Esophagus squamous epithelium (tissue), 5 donors: ENCODE measurements at places on chromosomes 7 and 10.
A peak's percentile ranks its signal among the peaks of the same experiment; 100 is the strongest.

DNA sequence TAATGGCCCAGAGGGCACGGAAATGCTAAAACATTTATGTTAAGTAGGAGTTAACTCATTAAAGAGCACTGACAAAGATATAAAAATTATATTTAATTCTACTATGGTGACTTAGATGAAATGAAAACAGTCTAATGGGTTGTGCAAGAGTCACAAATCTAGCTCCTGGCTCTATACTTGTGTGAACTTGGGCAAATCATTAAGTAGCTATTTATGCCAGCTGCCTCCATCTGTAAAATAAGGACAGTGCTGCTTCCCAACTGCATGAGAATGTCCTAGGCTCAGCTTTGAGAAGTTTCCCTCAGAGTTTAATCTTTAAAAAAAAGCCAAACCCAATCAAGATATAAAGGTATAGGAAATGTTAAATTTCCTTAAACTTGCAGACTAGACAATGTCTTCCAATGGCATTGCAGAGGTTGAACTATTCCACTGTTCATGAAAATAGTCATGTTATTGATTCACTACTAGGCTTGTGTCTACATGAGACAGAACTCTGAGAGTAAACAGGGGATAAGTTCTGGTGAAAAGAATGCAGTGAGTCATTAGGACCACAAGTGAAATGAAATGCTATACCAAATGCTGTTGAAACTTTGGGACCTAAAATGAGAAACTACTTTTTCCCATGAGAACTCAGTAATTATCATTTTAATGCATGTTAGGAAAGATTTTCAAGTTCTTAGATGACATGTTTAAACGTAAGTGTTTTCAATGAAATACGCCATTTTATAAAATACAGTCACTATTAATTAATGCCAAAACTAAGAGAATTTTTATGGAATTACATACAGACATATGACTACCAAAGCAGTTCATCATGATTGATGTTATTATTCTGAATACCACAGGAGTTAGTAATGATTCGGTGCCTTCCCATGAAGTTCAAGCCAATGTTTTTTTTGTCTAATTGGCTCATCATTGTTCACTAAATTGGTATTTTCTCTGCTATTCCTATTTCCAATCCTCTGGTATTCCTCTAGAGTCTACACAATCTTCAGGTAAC lies 84.2 kb downstream of the CDK6 start:
- no peaks in the 10 kb centered on the region for H3K27me3 ChIP-seq
- H3K36me3 ChIP-seq = no peaks in the 10 kb centered on the region
- no peak for DNase-seq
- peak overlapping the region; percentile 38 for H3K27ac ChIP-seq
- no peak overlapping the region for H3K4me3 ChIP-seq

DNA sequence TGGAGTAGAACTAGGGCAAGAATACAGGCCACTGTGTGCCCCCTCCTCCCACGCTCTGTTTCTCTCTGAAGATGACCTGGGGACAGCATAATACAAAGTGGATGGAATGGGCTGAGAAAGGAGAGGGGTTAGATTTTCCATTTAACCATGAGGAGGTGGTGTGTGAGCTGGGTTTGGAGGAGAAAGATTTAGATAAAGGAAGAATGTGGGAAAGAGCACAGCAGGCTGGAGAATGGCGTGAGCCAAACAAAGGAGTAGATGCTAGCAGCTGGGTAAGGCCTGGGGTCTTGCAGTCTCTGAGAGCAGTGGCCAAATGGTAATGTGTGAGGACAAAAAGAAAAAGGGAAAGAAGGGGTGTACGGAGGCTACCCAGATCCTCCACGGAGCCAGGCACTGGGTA lies 8.6 kb downstream of the PNLIPRP2 start:
- H3K4me3 ChIP-seq = no peak overlapping the region
- H3K27ac ChIP-seq = no peak overlapping the region
- H3K27me3 ChIP-seq = no peaks in the 10 kb centered on the region
- no peaks in the 10 kb centered on the region for H3K36me3 ChIP-seq
- DNase-seq = no peak

DNA sequence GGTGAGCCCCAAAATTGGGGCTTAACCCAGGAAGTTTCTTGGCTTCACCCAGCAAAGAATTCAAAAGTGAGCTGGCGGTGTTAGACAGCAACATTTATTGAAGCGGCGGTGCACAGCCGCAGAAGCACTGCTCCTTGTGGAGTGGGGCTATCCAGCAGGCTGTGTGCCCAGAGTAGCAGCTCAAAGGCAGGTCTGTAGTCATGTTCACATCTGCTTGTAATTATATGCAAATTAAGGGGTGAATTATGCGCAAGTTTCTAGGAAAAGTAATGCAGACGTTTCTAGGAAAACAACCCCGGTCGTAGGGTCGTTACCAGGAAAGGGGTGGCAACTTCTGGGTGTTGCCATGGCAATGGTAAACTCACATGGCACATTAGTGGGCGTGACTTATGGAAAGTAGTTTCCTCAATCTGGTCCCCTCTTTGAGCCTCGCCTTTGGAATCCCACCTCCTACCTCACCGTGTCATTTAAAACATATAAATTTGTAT lies 13.7 kb upstream of the KBTBD2 start:
- H3K27me3 ChIP-seq = no peaks in the 10 kb centered on the region
- peak; percentile 2 for DNase-seq
- peak overlapping the region; percentile 20 for H3K4me3 ChIP-seq
- H3K27ac ChIP-seq = no peak overlapping the region

DNA sequence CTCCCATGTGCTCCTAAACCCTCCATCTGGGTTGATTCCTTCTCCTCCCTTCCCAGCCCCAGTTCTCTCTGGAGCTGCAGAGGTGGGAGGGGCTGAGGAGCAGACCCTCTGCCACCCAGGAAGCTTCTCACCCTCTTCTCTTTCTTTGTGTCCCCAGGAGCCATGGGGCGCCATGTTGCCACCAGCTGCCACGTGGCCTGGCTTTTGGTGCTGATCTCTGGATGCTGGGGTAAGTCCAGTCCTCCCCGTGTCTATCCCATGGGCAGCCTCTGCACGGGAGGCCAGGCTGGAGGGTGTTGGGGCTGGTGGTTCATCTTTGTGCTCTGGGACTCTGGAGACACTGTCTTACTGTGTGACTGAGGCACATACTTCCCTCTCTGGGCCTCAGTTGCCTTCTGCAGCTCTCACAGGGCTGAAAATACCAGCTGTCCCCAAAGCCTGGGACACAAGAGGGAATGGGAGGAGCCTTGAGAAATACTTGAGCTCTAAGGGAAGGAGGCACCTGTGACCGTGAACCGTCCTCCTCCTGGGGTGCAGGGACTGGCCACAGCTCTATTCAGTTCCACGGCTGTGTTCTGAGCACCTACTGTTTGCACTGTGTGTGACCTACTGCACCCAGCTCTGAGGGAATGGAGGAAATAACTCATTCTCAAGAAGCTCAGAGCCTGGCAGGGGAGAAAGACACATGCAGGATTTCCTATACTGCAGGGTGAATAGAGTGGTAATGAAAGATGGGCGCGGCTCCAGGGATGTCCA lies 43.1 kb downstream of the CDH23 start:
- H3K4me1 ChIP-seq = peaks cover 12% of the 10 kb centered on the region
- no peak for DNase-seq
- no peaks in the 10 kb centered on the region for H3K27me3 ChIP-seq
- no peak overlapping the region for H3K27ac ChIP-seq
- H3K4me3 ChIP-seq = no peak overlapping the region
- no peaks in the 10 kb centered on the region for H3K36me3 ChIP-seq

- H3K36me3 ChIP-seq = no peaks in the 10 kb centered on the region
- no peak overlapping the region for H3K4me3 ChIP-seq
- H3K27ac ChIP-seq = no peak overlapping the region
- no peak for DNase-seq
- H3K27me3 ChIP-seq = no peaks in the 10 kb centered on the region
Measured at GRCh38 chr10:77016855-77017254, 620.8 kb downstream of the KCNMA1 start.

- no peaks in the 10 kb centered on the region for H3K4me1 ChIP-seq
- no peak for DNase-seq
- H3K27me3 ChIP-seq = no peaks in the 10 kb centered on the region
- H3K4me3 ChIP-seq = no peak overlapping the region
- H3K36me3 ChIP-seq = no peaks in the 10 kb centered on the region
Measured at GRCh38 chr7:116162992-116163391, 47.3 kb upstream of the TES start.

- no peaks in the 10 kb centered on the region for H3K27me3 ChIP-seq
- H3K4me1 ChIP-seq = peaks cover 31% of the 10 kb centered on the region
- H3K36me3 ChIP-seq = no peaks in the 10 kb centered on the region
- DNase-seq = no peak
- peak within 1 kb of the TSS; percentile 91 for H3K4me3 ChIP-seq
Measured at GRCh38 chr10:102644066-102644645, at the start of gene TRIM8. TRIM8 (plus strand) TSS chr10:102644479; CDS start chr10:102644618, 139 bp downstream.

GRCh38 chr7:73645643-73646174 lies 21.4 kb upstream of the MLXIPL start:
- H3K27me3 ChIP-seq = peaks cover 100% of the 10 kb centered on the region
- no peak overlapping the region for H3K4me3 ChIP-seq
- H3K27ac ChIP-seq = no peak overlapping the region

- no peaks in the 10 kb centered on the region for H3K36me3 ChIP-seq
- peaks cover 15% of the 10 kb centered on the region for H3K4me1 ChIP-seq
- H3K27me3 ChIP-seq = no peaks in the 10 kb centered on the region
- peak overlapping the region; percentile 14 for H3K27ac ChIP-seq
Measured at GRCh38 chr10:61973906-61974305, 72.4 kb downstream of the ARID5B start.

DNA sequence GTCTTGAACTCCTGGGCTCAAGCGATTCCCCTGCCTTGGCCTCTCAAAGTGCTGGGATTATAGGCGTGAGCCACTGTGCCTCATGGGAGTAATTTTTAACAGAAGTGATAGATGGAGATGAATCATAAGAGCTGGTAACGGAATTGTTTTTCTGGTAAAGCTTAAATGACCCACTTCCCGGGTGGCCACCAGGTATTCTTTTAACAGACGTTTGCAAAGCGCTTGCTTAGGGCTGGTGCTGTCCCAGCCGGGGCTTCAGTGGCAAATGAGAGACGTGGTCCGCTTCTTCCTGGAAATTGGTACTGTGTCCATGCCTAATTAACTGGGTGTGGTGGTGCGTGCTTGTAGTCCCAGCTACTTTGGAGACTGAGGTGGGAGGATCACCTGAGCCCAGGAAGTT lies 23.5 kb downstream of the CAMK1D start:
- H3K4me1 ChIP-seq = no peaks in the 10 kb centered on the region
- H3K4me3 ChIP-seq = no peak overlapping the region
- no peaks in the 10 kb centered on the region for H3K27me3 ChIP-seq
- no peak for DNase-seq
- no peaks in the 10 kb centered on the region for H3K36me3 ChIP-seq
- H3K27ac ChIP-seq = no peak overlapping the region

DNA sequence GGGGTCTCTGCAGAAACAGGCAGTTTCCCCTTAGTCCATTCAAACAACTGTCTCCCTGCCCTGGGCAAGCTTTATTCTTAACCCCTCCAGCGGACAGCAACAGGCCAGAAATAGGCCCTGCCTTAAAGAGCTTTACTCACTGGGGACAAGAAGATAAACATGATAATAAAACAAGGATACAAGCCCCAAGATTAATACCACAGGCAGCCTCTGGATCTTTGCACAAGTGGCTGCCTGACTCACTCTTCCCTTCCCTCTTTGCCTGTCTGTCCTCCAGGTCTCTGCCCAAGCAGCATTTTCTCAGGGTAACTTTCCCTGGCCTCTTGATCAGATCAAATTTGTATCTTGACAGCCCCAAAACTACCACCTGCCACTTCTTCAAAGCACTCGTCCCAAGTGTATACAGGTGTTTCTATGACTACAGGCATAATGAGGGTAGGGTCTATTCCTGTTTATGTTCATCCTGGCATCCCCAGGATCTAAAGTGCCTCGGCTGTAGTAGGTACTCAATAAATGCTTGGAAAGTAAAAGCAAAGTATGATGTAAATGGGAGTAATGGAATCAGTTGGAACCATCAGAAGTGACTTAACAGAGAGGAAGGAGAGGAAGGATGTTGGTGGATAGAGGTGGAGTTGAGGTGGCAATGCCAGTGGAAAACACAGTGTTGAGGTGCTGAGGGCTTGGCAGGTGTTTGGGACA lies 7.0 kb upstream of the CAMK2G start:
- peaks cover 29% of the 10 kb centered on the region for H3K4me1 ChIP-seq

GRCh38 chr10:114719311-114719710 lies 61.2 kb upstream of the ABLIM1 start:
- no peak overlapping the region for H3K4me3 ChIP-seq
- peaks cover 8% of the 10 kb centered on the region for H3K4me1 ChIP-seq
- no peak overlapping the region for H3K27ac ChIP-seq
- no peaks in the 10 kb centered on the region for H3K36me3 ChIP-seq
- no peaks in the 10 kb centered on the region for H3K27me3 ChIP-seq

DNA sequence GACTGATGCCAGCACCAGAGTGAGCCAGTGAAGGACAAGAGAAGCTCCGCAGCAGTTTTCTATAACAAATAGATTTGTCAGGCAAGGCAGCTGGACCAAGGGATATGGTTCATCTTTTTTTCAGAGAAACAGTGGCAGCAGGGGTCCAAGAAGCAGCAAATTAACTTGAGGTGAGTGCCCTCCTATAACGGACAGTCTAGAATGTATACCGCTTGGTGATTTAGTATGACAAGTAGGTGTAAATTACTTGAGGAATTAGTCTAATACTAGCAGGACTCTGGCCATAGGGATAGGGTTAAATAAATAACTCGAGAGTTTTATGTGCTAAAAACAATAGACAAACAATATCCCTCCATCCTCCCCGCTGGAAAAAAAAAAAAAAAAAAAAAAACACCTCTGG lies 153.0 kb upstream of the WNT16 start:
- DNase-seq = no peak
- no peaks in the 10 kb centered on the region for H3K27me3 ChIP-seq
- H3K36me3 ChIP-seq = no peaks in the 10 kb centered on the region
- no peak overlapping the region for H3K4me3 ChIP-seq
- no peaks in the 10 kb centered on the region for H3K4me1 ChIP-seq

DNA sequence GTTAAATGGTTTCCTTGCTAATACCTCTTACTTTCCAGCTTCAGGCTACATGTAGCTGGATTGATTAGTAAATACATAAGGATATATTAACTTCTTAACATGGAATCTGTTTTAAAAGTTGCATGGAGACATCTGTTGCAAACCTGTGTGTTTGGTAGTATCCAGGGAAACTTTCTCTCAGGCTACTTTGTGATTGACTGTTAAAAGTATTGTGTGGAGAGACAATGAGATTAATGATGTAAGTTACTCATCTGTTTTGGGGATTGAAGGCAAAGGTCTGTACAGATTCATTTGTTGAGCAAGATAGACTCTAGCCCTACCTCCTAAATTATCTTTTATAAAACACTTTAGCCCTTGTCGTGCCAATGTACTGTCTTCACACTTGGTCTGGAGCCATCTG lies 6.6 kb downstream of the CREB5 start:
- no peaks in the 10 kb centered on the region for H3K27me3 ChIP-seq
- no peaks in the 10 kb centered on the region for H3K36me3 ChIP-seq
- no peak overlapping the region for H3K4me3 ChIP-seq
- no peak for DNase-seq
- no peaks in the 10 kb centered on the region for H3K4me1 ChIP-seq
